NCI-H446 treated with DMSO at 0.1 percent for 48 hours (cell line): ENCODE measurements at places on chromosomes 13 and 19.

- no peak for DNase-seq
These were observed 211.9 kb upstream of the SLC10A2 start for GRCh38 chr13:103277959-103278694.

GRCh38 chr13:36190771-36191170 is 23.6 kb downstream of the SOHLH2 start:
- DNase-seq, result no peak

DNA sequence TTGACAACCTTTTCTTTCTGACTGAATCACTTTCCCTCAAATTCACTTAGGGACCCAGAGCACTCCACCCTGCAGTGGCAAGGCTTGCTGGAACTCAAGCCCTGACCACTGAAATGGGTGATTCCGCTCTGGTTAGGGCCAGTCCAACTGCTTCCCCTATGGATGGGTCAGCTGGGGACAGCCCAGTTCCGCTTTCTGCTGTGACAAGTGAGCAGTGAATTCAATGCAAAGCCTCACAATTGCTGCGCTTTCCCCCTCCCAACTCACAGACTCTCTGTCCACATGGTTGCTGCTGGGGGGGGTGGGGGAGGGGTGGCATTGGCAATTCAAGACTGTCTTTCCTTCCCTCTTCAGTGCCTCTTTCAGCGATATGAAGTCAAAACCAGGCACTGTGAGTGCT is 18.7 kb downstream of the CD70 start:
- no peak for DNase-seq

DNA sequence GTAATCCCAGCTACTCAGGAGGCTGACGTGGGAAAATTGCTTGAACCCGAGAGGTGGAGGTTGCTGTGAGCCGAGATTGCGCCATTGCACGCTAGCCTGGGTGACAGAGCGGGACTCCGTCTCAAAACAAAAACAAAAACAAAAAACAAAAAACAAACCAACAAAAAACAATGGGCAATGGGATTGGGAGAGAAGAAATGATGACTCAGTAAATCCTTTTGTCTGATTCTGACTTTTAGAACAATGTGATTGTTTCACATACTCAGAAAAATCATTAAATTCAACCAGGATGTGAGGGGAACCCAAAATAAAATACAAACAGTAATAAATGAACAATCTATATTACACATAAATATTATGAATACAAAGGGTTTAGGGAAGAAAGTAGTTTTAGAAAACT is 5.1 kb downstream of the ZNF565 start:
- no peak for DNase-seq

DNA sequence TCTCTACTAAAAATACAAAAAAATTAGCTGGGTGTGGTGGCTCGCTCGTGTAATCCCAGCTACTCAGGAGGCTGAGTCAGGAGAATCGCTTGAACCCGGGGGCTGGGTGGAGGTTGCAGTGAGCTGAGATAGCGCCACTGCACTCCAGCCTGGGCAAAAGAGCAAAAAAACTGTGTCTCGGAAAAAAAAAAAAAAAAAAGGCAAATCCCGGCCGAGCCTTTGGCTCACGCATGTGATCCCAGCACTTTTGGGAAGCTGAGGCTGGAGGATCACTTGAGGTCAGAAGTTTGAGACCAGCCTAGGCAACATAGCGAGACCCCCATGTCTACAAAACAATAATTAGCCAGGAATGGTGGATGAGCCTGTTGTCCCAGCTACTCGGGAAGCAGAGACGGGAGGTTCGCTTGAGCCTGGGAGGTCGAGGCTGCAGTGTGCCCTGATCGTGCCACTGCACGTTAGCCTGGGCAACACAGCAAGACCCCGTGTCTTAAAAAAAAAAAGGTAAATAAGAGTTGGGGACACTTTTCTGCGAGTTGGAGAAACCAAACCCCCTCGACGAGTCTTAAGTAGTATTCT is 574 bp upstream of the GPX4 start:
- no peak for DNase-seq

DNA sequence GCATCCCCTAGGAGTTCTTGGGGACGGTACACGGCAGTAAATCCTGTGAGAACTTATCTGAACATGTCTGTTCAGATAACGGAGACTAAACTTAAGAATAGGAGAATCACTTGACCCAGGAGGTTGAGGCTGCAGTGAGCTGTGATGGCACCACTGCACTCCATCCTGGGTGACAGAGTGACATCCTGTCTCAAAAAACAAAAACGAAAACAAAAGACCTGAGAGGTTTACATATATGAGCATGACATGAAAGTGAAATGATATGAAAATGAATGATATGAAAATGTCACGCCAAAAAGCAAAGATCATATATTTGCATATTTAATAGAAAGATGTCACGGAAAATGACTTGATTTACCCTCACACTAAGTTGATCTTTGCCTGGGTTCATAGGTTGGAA is 5.8 kb downstream of the ZNF175 start:
- DNase-seq, result no peak

DNA sequence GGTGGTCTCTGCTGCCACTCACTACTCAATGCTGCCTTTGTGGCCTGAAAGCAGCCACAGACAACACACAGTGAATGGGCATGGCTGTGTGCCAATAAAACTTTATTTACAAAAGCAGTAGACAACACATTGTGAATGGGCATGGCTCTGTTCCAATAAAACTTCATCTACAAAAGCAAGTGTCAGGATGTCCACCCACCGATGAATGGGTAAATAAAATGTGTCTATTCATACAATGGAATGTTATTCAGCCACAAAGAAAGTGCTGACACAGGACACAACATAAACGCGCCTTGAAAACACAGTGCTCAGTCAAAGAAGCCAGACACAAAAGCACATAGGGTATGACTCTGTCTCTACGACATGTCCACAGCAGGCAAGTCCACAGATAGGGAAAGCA is 20.1 kb downstream of the ZSCAN5A start:
- DNase-seq, result no peak

- DNase-seq, result peak; percentile 10
These were observed 25.1 kb downstream of the TMPRSS9 start for GRCh38 chr19:2385053-2385721.

GRCh38 chr13:89136678-89137077 is 1465.5 kb downstream of the SLITRK5 start:
- DNase-seq, result no peak

DNA sequence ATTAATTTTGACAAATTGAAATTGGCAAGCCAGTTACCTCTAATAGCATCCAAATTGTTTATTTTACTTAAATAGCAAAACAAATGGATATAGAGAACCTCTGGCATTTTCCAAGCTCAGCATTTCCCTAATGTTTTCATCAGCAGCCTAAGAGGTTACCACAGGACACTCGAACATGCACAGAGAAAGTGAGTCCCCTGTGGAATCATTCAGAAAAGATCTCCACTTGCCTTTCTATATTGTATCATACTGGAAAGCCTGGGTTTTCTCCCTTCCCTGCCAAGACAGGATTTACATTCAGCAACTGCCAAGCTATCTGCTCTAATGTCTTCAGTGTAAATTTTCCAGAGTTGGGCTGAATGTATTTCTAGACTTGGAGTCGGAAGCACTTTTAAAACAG is 188.9 kb downstream of the KCTD12 start:
- no peak for DNase-seq

- no peak for DNase-seq
These were observed 33.6 kb upstream of the NANOS3 start for GRCh38 chr19:13843104-13843921.

GRCh38 chr13:114100446-114101357 is 31.7 kb downstream of the RASA3 start:
- no peak for DNase-seq

DNA sequence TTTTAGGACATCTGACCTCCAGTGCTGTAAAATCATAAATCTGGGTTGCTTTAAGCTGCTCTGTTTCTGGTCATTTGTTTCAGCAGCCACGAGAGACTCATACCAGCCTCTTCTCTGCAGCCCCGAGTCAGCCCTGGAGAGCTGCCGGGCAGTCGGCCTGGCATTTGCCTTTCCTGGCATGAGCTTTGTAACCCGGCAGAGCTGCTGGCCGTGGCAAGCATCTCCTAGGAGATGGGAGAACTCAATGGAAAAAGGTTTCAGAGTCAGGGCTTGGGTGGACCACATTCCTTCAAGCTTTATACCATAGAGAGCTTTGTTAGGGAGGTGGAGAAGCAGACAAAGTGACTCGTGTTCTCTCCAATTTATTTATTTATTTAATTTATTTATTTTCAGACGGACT is 21.6 kb upstream of the CCL25 start:
- DNase-seq, result no peak

GRCh38 chr13:40895227-40896184 is 106.1 kb downstream of the SLC25A15 start:
- DNase-seq, result no peak

DNA sequence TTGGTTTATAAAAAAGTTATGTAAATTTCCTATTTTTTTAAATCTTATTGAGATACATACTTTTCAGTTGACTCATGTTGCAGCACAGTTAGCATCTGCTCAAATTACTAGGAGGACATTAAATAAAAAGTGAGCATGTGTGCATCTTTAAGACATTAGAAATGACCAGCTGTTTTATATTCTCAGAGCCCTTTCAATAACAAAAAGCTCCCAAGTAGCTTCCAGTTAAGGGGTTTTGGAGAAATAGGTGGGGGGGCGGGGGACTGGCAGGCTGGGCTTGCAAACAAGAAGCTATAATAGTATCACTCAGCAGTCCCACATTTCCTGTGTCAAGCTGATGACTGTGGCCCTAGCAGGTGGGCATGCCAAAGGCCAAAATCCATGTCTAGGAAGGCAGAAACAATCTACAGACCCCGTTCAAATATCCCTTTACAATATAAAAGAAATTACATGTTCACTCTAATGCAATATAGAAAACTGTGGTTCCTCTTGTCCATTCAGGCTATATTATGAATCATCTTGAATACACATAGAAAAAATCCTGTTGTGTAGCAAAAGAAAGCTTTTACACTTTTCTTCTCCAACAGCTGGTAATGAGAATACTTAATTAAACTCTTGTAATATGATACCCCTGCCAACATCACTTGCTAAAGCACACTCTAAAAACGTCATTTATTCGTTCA is 1713.2 kb upstream of the SLC10A2 start:
- peak; percentile 44 for DNase-seq

- DNase-seq, result no peak
These were observed 10.5 kb downstream of the PVR start for GRCh38 chr19:44653977-44654774.

- no peak for DNase-seq
These were observed 3.8 kb downstream of the COMMD6 start for GRCh38 chr13:75533861-75534260.

GRCh38 chr13:102399791-102400674 is 1.8 kb downstream of the FGF14 start:
- no peak for DNase-seq

GRCh38 chr19:10374931-10375330 is 5.4 kb downstream of the TYK2 start:
- no peak for DNase-seq

DNA sequence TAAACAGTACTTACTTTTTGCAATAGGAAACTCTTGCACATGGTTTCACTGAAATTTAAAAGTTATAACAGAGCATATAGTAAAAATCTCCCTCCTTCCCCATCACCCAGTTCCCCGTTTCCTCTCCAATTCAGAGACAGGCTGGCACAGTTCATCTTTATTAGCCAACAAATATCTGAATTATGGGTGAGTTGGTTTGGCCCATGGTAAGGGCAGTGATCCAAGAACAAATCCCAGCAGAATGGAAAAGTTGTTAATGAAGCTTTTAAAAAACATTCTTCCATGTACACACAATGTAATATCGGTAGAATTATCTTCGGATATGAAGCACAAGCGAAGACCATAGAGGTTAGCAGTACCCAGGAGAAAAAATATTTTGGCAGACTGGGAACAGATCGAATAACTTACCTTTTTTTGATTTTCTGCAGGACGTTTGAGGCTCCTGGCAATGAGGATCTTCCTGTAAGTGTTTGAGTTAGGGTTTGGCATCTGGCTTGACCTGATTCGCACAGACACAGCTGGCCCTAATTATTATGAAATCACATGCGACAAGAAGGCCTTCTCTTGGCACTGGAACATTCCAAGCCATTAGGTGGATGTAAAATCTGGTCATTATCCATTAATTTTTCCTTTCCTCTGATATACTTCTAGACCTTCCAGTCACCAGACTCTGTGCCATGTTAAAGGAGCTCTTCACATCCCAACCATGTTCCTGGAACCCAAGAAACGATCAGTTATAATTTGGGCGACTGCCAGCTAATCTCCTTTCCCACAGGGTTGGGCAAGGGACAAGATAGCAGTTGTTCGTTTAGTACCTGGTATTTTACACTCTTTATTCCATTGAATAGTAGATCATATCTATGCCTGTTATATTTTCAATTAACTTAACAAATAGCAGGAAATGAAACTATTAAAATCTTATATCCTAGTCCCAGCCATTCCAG is 139.4 kb upstream of the TSC22D1 start:
- DNase-seq, result peak; percentile 66

DNA sequence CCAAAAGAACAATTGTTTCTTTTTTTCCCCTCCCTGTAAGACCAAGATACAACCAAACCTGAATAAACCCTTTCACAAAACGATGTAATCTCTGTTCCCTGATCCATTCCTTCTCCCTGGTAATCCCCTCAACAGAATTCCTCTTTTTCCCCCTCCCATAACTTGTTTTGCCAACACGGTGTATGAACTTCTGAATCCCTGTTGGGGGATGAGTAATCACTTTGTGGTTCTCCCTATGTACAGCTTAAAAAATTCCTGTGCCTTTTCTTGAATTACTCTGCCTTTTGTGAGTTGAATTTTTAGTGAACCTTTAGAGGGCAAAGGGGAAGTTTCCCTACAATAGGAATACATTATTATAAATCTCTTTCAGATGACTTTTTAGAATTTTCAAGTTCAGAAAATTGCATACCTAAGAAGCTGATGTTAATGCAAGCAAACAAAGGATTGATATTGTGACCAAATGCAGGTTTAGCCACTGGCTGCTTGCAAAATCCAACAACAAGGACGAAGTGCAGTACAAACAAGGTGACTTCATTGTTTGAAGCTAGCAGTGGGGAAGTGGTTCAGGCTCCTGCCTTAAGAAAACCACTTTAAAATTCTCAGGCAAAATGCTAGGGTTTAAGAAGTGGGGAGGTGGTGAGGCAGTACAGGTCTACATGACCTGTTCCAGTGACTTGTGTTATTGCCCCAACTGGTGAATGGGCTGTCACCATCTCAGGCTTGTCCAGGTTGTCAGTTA is 15.0 kb upstream of the EPSTI1 start:
- DNase-seq, result no peak

DNA sequence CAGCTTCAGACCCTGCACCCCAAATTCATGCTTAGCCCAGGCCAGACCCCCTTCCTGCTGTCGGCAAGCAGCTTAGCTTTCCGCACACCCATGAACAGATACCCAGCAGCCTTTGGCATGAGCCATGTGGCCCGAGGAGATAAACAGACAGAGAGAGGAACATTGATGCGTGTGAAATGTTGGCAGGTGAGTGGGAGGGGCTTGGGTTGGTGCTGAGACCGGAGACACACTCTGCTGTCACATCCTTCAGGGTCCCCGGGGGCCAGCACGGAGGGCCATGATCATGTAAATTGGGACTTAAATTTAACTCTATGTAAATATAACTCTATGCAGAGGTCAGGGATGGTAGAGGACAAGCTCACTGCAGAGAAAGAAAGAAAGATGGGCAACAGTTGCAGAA is 1.5 kb downstream of the CD22 start:
- DNase-seq, result no peak
